ENCODE measurements at places on chromosomes 2 and 18.

DNA sequence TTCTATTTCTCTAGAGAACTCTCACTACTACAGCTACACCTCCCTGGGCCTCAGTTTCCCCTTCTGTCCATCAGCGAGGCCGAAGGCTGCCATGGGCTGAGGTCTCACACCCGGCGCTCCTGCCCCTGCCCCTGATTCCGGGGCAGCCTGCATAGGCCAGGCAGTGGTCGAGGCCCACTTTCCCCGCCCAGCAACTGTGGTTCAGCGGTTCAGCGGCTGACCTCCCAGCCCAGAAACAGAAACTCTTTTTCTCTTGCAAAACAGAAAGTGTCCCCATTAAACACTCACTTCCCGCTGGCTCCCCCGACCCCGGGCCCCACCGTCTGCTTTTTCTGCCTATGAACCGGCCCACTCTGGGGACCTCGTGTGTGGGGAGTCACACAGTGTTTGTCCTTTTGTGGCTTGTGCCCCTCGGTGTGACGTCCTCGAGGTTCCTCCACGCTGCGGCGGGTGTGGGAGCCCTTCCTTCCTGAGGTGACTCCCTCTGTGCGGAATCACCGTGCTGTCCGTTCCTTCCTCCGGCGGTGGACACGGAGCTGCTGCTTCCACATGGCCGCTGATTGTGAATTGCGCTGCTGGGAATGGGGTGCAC lies 16.0 kb downstream of the PDCD1 start:
- DNase-seq: no peak

DNA sequence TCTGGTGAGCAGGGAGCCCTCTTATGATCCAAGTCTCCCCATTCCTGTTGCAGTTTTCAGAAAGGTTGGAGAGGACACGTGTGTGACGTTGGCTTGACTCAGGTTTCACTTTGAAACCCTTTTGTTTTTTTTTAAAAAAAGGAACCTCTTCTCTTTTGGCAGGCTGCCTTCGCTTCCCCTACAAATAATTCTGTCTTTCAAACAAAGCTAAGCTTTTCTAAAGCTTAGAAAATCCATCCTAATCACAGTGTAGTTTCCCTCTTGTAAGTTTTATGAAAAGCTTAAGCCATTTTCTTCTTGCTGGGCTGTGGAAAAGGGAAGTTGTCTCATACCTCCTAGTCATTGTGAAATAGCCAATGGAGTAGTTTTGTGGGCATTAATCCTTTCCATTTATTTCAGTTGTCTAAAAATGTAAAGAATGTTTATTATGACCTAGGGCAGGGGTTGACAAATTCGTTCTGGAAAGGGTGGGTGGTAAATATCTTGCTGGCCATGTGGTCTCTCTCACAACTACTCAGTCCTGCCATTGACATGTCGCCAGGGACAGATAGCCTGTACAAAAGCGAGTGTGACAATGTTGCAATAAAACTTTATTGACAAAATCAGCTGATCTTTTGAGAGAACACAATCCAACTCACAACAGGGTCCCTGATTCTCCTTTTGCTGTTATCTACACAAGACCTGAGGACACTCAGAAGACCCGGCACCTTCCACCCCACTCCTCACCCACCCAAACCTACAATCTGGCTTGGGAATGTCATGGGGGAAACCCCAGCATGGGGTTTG lies 878.8 kb downstream of the RNF144A start:
- DNase-seq: no peak

DNA sequence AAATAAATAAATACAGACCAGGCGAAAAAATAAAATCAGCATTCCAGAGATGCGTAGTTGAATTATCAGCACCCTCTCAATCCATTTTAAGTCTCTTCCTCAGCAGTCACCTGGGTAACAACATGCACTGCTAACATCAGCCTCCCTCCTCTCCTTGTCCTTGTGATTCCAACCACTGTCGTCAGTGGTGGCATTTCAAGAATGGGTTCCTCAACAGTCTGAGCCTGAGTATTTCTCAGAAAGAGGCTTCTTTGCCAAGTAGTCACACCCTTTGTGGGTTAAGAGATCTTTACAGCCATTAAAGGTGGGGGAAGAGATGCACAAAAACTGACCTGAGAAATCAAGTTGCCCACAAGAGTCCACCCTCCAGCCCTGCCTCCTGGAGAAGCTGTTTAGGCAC lies 39.0 kb downstream of the NOL10 start:
- no peak for DNase-seq

GRCh38 chr2:222736301-222736700 lies 64.8 kb downstream of the MOGAT1 start:
- no peak for DNase-seq

- DNase-seq: no peak
Measured at GRCh38 chr18:79733986-79734770, 54.6 kb downstream of the CTDP1 start.

- DNase-seq: no peak
Measured at GRCh38 chr2:3628800-3629199, 29.2 kb upstream of the ALLC start.

DNA sequence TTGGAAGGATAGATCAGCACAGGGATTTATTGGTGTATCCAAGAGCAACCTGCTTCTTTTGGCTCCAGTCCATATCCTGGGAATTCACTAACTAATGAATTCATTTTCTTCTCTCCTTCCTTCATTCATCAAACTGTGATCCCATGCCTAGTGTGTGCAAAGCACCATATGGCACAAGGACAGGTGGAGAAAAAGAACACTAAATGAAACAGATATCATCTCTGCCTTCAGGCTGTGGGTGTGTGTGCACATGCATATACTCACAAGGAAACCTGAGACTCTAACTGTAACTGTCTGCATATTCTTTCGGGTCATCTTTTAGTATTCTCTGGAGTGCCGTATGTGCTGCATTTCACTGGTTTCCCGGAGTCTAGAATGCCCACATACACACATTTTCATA lies 20.2 kb downstream of the TNP1 start:
- DNase-seq: no peak

DNA sequence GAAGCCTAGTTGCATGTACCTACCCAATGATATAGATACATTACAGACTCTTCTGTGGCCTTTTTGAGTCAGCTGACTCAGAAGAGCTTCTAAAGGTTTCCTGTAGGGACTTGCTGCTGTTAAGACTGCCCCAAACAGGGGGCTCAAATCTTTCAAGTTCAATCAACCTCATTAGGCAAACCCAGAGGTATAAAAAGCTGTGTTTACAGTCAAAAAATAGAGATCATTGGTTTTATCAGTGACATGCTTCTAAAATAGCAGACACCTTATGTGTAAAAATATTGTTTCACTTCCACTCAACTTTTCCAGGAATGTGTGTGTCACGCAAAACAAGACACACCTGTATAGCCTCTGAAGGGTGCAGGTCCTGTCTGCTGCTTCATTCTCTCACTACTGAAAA lies 624.3 kb upstream of the FANCL start:
- DNase-seq: no peak

DNA sequence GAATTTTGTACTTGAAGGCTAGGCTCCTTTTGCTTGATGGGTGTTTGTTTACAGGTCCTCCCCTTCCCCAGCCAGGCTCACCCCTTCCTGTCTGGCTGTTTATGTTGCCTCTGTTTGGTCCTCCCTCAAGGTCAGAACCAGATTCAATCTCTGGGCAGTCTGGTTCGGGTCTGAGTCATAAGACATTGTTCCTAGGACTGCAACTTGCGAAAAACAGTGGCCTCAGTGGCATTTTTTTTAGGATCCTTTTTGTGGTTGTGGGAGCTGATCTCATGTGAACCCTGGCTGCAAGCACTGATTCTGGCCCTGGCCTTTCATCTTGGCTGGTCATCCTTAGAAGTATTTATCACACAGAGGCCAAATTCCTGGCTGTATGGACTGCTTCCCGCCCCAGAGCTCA lies 370.4 kb downstream of the CLIP4 start:
- no peak for DNase-seq

DNA sequence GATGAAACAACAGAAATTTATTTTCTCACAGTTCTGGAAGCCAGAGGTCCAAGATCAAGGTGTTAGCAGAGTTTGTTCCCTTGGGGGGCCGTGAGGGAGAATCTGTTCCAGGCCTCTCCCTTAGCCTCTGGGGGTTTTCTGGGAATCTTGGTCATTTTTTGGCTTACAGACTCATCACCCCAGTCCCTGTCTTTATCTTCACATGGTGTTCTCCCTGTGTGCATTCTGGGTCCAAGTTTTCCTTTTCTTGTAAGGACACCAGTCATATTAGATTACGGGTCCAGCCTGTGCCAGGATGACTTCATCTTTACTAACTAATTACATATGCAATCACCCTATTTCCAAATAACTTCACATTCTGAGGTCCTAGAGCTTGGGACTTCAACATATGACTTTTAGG lies 292.5 kb upstream of the TRIB2 start:
- DNase-seq: no peak

GRCh38 chr2:8835279-8835678 lies 2.1 kb downstream of the KIDINS220 start:
- DNase-seq: no peak

- no peak for DNase-seq
Measured at GRCh38 chr18:3872641-3873040, 422.7 kb downstream of the TGIF1 start.

- DNase-seq: no peak
Measured at GRCh38 chr2:200509235-200509611, 645 bp downstream of the KCTD18 start.

- DNase-seq: no peak
Measured at GRCh38 chr2:46493241-46493970, 14.0 kb downstream of the TMEM247 start.

DNA sequence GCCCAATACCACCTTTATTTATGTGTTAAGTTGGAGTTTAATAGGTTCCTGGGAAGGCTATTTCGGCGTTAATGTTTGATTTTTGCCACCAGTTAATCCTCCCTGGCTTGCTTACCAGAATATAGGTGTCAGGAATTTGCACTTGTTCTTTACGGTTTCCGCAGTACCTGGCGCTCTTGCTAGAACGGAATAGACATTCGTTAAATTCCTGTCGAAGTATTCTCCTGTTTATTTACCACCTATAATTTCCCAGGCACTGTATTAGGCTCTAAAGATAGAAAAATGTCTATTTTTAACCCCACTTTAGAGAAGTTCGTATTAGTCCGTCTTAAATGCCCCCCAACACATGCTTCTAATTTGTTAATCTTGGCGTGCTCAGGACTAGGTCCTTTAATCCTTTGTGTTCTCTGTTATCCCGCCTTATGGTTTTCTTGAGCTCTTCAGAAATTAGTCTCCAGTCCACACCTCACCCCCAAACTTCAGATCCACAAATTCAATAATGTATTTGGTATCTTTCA lies 575 bp downstream of the CCDC150 start:
- DNase-seq: no peak

DNA sequence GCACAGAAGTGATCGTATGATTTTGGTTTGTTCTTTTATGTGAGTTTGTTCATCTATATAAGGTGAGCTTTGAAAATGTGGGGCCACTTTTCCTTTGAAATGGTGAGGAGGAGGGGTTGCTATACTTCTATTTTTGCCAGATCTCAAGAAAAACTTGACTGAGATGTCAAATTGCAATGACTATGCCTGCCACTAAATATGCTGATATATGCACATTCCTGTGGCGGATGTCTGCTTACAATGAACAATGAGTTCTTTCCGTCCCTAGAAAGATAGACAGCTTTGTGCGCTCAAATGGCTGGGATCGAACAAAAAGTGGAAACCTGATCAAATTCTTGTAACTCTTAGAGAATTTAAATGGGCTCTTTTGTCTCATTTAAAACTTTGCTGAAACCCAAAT lies 28.7 kb downstream of the MYT1L start:
- DNase-seq: no peak

GRCh38 chr2:217654168-217654567 lies 348.6 kb downstream of the TNS1 start:
- no peak for DNase-seq

DNA sequence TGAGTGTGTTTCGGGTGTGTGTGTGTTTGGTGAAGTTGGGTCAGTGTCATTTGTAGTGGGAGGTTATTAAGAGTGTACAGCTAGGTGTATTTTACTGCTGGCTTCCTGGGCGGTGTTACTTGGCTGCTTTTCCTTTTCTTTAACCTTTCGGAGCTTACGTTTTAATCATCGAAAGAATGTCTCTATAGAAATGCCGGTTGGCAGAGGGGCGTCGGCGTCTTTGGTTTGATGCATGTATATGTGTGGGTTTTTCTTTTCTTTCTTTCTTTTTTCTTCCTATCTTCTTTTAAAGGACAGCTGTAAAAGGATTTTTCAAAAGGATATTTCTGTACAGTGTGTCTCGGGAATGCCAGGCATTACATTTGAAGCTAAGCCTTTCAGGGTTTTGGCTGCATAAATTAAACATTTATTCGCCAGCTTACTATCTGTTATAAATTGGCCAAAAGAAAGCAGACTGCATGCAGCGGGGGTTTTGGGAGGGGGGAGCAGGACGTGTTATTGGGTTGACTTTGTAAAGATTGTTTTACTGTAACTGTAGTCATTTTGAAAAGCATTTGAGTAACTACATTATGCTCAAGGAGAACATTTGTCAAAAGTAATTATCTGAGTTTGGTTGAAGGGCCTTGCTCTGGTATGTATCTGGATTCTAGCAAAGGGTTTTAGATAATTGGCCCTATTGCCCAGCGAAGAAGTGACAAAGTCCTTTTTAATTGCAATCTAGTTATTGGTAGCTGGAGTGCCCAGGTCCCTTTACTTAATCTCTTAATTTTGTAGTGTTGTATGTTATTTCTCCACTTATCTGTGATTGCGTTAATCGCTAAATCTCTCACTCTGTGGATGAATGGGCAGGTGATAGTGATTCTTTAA lies 1.6 kb downstream of the ASXL3 start:
- no peak for DNase-seq
